Lower leg skin (tissue), 4 donors: ENCODE measurements at places on chromosomes 6 and 20. TPM values are rescaled to one million over a fixed set of nuclear protein-coding genes. Genes with fewer than 3 reads are reported as not detected.

The FOXS1 gene
- 0.44 TPM for total RNA-seq

The ANKS1A gene
- total RNA-seq, result 27.8 TPM

The KIF6 gene
- 0.61 TPM for total RNA-seq

The C6orf52 gene
- total RNA-seq, result not detected

The CEP85L gene
- total RNA-seq, result 2.3 TPM

The PCK1 gene
- 1.4 TPM for total RNA-seq

The GPRC6A gene
- not detected for total RNA-seq

The PTCRA gene
- not detected for total RNA-seq
